PC-3 (cell line): ENCODE measurements at places on chromosomes 1 and 21.

GRCh38 chr1:82042306-82043060, 241.7 kb downstream of the ADGRL2 start:
- DNase-seq: no peak

DNA sequence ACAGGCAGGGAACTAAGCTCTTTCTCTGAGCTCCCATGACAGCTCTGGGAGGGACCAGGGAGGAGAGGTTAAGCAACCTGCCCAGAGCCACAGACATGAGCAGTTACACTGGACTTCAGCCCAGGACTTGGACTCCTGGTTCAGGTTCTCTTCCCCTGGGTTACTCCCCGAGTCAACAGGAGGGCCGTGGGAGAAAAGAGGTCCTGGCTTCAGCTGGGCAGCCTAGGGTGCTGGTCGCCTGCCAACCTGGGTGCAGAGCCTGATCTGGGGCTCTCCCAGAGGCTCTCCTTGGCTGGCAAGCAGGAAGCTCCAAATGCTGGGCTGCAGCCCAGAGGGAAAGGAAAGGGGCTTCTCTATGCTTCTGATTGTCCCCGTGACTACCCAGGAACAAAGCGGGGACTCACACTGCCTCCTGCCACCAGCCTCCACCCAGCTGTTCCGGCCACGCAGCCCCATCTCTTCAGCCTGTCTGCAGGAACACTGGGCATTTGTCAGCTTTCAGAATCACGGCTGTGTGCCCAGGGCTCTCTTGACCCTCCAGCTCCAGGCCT, 141.8 kb downstream of the HIVEP3 start:
- no peak for DNase-seq

DNA sequence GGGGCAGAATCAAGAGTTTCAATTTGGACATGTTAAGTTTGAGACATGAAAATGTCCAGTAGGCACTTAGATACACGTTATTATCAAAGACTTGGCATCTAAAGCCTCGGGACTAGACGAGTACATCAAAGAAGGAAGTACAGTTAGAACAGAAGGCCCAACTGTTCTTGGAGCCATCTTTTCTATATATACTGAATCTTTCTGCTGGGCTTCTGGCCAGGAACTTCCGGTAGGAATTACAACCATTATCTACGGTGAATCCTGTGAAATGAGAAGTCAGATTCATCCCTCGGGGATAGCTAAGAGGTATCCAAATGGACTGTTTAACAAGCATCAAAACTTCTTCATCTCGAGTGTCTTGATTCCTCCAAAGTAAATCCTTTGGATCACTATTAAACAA, 34.4 kb upstream of the NRDC start:
- no peak for DNase-seq

- no peak for DNase-seq
Measured at GRCh38 chr1:111867868-111868440, 112.3 kb downstream of the DDX20 start.

- DNase-seq: no peak
Measured at GRCh38 chr1:163275222-163275621, 46.5 kb upstream of the NUF2 start.

DNA sequence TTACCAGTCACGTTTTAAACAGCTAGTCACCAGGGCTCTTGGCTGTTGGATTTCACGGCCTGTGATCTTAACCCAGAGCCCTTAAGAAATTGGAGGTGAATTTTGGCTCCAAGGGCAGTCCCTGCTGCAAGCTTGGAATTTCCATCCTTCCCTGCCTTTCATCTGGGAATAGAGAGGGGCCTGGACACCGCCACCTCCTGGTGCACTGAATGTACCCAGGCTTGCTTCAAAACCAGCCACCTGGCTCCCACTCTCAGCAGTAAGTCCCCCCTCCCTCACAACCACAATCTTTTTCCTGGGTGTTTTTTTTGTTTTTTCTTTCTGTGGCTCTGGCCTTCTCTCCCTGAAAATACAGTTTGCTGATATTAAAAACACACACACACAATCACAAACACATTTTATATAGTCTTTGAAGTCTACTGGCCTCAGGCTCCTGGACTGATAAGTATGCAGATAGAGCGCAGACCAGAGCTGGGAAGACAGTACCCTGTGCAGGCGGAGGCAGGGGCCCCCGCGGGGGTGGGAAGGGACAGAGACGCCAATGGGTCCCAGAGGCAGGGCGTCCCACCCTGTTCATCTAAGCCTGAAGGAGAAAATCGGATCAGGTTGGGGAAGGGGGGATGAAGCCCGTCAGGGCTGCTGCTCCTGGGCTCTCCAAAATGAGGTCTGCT, 65.8 kb upstream of the IGSF21 start:
- no peak for DNase-seq

- DNase-seq: peak; percentile 19
Measured at GRCh38 chr1:84415396-84415795, 17.1 kb downstream of the DNASE2B start.

GRCh38 chr1:96159379-96159778, 562.2 kb upstream of the PTBP2 start:
- DNase-seq: no peak

- no peak for DNase-seq
Measured at GRCh38 chr1:154306151-154306550, 14.7 kb upstream of the AQP10 start.
